ENCODE measurements at places on chromosomes 4 and X.

DNA sequence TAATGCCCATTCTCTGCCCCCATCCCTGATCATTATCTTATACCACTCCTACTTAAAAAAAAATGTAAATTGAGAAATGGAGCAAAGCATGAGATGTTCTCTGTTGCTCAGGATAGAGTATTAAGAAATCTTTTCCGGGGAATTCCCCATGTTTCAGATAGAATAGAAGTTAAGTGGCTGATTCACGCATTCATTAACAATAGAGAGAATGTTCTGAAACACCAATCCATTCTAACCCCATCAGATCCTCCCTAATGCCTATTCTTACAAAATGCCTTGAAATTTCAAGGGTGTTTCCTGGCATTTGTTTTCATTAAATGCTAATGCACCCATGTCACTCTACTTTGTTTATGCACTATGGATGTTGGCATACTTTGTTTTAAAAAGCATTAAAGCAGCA, 101.1 kb downstream of the AREG start:
- no peak for DNase-seq

- no peak for DNase-seq
These were observed 71.8 kb upstream of the ALG13 start for GRCh38 chrX:111609206-111609605.

- no peak for DNase-seq
These were observed 71.8 kb downstream of the FAM193A start for GRCh38 chr4:2608291-2608690.

GRCh38 chrX:119753001-119753400, 5.4 kb upstream of the SOWAHD start:
- no peak for DNase-seq

DNA sequence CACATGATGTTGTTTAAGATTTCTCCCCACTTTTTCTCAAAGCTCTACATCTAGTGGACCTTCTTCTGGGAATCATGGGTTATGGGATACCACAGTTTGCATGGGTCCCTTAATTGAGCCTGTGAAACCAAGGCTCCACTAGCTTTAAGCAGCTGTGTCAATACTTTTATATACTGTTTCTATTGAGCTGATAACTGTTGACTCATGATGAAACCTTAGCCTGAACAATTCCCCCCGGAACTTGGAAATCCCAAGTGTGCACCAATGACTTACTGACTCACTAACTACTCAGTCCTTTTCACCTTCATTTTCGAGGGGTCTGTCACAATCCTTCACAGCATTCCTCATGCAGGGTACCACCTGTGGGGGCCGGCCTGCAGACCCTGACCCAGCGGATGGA, 12.7 kb upstream of the SPIN4 start:
- DNase-seq, result no peak
